ENCODE measurements at places on chromosomes 2 and 18.

DNA sequence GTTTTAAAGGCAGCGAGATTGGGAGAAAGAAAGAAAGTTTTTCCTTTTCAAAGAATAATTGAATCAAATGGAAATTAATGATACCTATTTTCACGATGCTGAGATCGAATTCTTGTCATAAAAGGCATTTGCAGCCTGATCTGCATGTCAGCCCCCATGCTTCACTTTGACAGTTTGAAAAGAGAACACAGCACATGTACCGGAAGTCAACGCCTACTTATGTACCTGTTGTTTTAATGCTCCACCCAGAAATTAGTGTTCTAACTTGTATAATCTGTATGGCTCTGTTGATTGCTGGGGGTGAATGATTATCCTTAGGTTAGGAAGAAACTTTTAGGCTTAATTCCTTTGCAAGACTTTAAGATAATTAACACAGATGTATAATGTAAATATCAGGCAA lies 31.0 kb downstream of the EEF1B2 start:
- H3K27me3 ChIP-seq, result no peaks in the 10 kb centered on the region
- H3K36me3 ChIP-seq, result no peaks in the 10 kb centered on the region
- no peak overlapping the region for H3K27ac ChIP-seq
- no peak for DNase-seq

DNA sequence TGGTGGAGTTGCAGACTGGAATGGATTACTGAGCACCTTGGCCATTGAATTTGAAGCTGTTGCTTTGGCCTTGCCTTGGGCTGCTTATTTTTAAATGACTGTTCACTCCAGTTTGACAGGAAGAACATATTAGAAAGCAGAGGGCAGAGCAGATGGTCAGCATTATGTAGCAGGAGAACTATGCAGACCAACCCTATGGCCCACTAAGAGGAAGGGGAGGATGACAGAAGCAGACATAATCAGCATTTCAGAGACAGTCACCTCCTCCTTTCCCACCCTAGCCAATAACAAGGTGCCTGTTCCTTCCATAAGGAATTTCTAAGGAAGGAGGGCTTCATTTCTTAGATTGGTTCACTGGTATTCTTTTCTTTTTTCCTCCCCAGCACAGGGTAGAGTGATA lies 2.4 kb downstream of the CHRNA1 start:
- DNase-seq, result no peak
- no peaks in the 10 kb centered on the region for H3K27me3 ChIP-seq
- H3K36me3 ChIP-seq, result no peaks in the 10 kb centered on the region
- H3K4me1 ChIP-seq, result no peaks in the 10 kb centered on the region
- H3K4me3 ChIP-seq, result no peak overlapping the region

DNA sequence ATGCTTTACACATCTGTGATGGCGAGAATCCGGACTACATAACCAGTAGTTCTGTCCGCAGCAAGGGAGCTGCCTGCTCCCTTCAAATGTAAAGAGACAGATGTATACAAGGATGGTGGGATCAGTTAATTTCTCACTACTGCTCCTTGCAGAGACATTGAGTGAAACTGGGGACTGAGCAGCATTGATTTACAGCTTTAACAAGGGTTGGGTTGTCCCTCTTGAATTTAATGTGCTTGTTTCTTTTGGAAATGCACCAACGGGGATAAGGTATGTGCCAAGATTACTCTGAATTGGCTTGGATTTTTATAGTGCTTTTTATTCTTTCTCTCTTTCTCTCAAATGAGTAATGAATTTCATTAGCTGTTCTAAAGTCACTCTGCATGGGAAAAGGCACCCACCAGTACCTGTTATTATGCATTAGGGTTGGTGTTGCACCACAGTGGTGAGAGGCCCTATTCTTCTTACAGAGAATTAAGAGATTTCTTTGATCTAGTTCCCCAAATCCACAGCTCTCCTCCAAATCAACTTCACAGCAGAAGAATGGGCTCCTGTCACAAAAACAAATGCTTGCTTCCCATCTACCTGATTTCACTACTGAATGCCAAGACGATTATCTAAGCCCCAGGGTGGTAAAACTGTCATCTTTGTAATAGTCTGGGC lies 107.6 kb downstream of the DOCK10 start:
- no peaks in the 10 kb centered on the region for H3K4me1 ChIP-seq
- no peaks in the 10 kb centered on the region for H3K27me3 ChIP-seq
- H3K4me3 ChIP-seq, result no peak overlapping the region
- no peak for DNase-seq

DNA sequence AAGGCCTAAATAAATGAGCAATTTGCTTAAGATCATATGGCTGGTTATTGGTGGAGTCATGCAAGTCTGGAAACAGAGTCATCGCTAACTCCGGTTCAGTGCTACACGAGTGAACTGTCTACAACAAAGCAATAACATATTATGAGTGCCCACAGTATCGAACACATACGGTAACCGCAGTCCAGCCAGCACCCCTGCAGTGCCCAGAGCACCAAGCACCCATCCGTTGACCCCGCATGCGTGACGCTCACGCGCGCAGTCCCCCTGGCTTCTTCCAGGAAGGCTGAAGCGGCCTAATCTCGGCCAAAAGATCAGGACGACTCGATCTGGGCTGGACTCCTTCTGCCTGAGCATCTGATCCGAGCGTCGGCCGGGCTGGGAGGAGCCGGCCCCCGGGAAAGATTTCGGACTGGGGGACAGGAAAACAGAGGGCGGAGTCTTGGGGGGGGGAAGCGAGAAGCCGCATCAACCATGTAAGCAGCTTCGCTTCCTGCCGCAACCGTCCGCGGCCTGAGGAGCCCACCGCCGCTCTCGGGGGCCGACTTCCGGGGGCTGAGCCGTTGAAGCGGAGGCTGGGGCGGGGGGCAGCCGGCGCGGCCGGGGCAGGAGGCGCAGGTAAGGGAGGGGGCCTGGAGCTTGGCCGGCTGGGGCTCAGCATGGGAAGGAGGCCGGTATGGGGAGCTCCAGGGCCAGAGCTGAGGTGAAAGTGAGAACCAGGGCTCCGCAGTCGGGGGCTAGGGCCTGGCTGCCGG lies at the start of gene PIKFYVE:
TSS of gene PIKFYVE (plus strand) at position 455 of the 752 bp plus-strand sequence. CDS start 5,265 bp downstream, outside the sequence.
- peak; percentile 98 for DNase-seq
- no peaks in the 10 kb centered on the region for H3K36me3 ChIP-seq
- no peaks in the 10 kb centered on the region for H3K27me3 ChIP-seq
- H3K4me3 ChIP-seq, result peak within 1 kb of the TSS; percentile 93
- H3K4me1 ChIP-seq, result peaks cover 14% of the 10 kb centered on the region
- peak within 1 kb of the TSS; percentile 95 for H3K27ac ChIP-seq

DNA sequence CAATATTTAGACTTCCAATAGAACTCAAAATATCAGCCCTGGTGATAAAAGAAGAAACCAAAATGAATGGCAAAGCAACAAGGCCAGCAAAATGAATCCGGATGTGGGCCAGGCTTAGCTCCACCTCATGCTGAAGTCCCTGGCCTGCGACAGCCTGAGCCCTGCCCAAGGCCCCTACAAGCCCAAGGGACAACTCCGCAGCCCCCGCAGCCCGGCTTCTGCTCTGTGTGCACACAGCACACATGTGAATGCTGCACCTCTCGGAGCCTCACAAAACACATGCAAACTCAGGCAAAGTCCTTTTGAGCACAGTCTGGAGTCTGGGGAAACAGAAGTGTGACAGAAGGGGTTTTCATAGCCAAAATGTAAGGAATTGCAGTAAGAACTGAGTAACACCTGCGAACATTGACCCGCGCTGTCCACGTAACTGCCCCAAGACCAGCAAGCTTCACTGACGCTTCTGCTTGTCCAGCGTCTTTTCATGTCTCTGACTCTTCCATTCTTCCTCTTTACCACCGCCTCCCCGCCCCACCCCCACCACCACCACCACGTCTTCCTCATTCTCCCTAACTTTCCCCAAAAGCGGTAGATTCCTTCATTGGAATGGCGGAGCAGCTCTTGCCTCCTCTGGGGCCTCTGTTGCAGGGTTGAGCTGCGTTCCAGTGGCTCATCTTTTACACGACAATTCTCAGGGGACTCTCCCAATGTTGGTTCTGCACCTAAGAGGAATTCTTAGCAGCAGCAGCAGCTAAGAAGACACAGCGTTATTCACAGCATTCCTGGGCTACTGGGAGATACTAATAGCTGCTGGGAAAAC lies 136.4 kb upstream of the COPS8 start:
- H3K4me1 ChIP-seq, result no peaks in the 10 kb centered on the region
- no peak overlapping the region for H3K4me3 ChIP-seq
- H3K27me3 ChIP-seq, result no peaks in the 10 kb centered on the region
- H3K27ac ChIP-seq, result no peak overlapping the region
- no peaks in the 10 kb centered on the region for H3K36me3 ChIP-seq
- DNase-seq, result no peak

DNA sequence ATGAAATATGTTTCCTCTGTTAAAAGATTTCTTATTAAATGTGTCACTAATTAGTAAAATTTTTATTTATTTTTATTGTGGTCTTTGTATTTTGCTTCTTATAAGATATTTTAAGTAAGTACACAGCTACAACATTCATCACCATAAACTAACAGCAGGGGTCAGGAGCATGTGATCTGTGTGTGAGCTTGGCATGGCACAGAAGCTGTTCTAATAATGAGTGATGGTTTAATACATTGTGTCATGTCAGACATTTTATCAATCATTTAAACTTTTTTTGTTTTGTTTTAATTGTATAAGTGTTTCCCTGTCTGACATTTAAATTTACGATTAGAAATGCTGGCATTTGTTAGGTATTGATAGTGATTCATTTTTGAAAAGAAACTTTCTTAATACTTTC lies 585.4 kb downstream of the DSC3 start:
- H3K4me3 ChIP-seq, result no peak overlapping the region
- H3K4me1 ChIP-seq, result no peaks in the 10 kb centered on the region
- H3K27ac ChIP-seq, result no peak overlapping the region
- H3K27me3 ChIP-seq, result no peaks in the 10 kb centered on the region
- no peak for DNase-seq

DNA sequence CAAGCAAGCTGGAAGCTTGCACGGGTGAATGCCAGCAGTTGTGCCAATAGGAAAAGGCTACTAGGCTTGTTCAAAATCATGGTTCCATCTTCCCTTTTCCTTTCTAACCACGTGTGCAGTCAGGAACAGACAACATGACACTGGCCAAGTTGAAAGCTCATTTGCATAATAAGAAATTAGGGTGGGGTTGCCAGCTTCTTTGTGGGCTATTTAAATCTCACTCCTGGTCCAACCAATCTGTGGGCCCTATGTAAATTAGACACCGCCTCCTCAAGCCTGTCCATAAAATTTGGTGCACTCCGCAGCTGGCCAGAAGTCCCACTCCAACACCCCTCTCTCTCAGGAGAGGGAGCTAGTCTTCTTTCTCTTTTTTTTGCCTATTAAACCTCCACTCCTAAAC lies 1948.4 kb upstream of the PIK3C3 start:
- no peaks in the 10 kb centered on the region for H3K4me1 ChIP-seq
- H3K27ac ChIP-seq, result no peak overlapping the region
- H3K36me3 ChIP-seq, result no peaks in the 10 kb centered on the region
- H3K27me3 ChIP-seq, result no peaks in the 10 kb centered on the region
- DNase-seq, result no peak

DNA sequence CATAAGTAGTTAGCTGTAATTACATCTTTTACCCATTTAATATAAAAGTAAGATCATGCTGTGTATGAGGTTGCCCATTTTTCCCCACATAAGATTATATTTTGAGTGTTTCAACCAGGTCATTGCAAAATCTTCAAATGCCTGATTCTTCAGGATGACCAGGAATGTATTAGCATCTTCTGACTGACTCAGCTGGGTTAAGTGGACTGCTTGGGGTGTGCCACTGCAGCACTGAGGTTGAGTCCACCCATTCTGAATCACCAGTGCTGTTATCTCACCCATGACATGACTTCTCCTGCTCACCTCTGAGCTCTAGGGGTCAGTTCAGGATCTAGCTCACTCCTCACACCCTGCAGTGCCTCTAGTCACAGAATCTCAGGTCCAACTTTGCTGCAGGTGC lies 576.7 kb upstream of the ZEB2 start:
- H3K4me3 ChIP-seq, result no peak overlapping the region
- H3K36me3 ChIP-seq, result no peaks in the 10 kb centered on the region
- H3K4me1 ChIP-seq, result no peaks in the 10 kb centered on the region
- DNase-seq, result no peak
- H3K27ac ChIP-seq, result no peak overlapping the region

DNA sequence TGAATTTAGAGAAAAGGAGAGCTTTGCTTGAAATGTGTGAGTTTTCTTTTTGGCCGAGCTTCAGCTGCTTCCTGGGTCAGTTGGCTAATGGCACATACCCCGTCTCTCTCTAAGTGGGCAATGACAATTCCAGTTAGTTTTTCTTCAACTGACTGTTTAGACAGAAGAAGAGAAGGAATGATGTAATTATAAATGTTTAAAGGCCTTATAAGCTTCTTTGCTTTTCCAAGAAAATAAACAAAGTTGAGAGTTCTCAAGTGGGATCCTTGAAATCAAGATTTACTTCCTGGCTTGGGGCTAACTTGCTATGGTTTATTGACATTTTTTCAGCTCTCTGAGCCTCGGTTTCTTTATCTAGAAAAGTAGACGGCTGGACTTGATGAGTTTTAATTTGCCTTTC lies 794.9 kb upstream of the ACVR2A start:
- no peak overlapping the region for H3K4me3 ChIP-seq
- no peak for DNase-seq
- H3K27me3 ChIP-seq, result no peaks in the 10 kb centered on the region
- H3K36me3 ChIP-seq, result no peaks in the 10 kb centered on the region
- H3K4me1 ChIP-seq, result no peaks in the 10 kb centered on the region

DNA sequence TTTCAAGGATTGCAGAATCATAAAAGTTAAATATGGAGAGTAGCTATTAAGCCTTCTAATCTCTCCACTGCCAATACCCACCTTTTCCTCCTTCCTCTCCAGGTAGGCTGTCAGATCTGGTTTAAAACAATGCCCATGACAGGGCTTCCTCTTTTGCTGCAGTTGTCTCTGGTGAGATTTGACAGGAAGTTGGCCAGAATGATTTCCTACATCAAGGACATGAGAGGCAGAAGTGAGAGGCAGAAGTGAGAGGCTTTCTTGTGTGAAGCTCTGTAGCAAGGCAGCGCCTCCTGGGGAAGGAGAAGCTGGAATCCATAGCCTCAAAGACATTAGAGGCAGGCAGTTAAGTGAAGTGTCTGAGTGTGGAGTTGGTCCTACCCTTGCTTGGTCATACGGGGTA lies 385.7 kb downstream of the HRH4 start:
- no peak for DNase-seq
- no peaks in the 10 kb centered on the region for H3K4me1 ChIP-seq
- H3K27ac ChIP-seq, result no peak overlapping the region
- no peaks in the 10 kb centered on the region for H3K36me3 ChIP-seq
- no peaks in the 10 kb centered on the region for H3K27me3 ChIP-seq
- H3K4me3 ChIP-seq, result no peak overlapping the region

GRCh38 chr2:37544591-37545031 lies 126.8 kb downstream of the CDC42EP3 start:
- DNase-seq, result no peak
- H3K4me3 ChIP-seq, result no peak overlapping the region
- H3K4me1 ChIP-seq, result no peaks in the 10 kb centered on the region
- H3K27ac ChIP-seq, result no peak overlapping the region
- no peaks in the 10 kb centered on the region for H3K36me3 ChIP-seq

DNA sequence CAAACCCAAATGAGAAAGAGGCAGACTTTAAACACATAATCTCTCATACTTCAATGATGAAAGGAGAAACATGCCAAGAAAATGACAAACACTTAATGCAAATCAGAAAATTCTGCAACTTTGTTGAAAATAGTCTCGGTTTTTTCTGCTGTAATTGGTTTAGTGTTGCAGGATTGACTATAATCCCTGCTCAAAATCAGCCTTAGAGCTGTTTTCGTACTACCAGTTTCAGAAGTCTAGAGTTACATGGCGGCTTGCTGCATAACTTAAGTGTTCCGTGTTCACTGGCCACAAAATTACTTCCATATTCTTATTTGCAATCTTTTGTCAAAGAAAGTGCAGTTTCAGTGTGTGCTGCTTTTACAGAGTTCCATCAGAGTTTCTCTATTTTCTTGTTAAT lies 48.9 kb upstream of the ITGAV start:
- H3K4me1 ChIP-seq, result peaks cover 17% of the 10 kb centered on the region
- H3K36me3 ChIP-seq, result no peaks in the 10 kb centered on the region
- DNase-seq, result no peak
- H3K27ac ChIP-seq, result no peak overlapping the region
- H3K27me3 ChIP-seq, result no peaks in the 10 kb centered on the region
- H3K4me3 ChIP-seq, result no peak overlapping the region

All from heart left ventricle (tissue), 16 donors.